Activated T-helper 1 cell treated with anti-CD3 and anti-CD28 coated beads, Interleukin-2, amount 50 U/mL, for 16 hours (primary cell): ENCODE measurements at places on chromosomes 3 and 15.

- DNase-seq = no peak
Measured at GRCh38 chr15:77599357-77599756, 33.4 kb downstream of the LINGO1 start.

DNA sequence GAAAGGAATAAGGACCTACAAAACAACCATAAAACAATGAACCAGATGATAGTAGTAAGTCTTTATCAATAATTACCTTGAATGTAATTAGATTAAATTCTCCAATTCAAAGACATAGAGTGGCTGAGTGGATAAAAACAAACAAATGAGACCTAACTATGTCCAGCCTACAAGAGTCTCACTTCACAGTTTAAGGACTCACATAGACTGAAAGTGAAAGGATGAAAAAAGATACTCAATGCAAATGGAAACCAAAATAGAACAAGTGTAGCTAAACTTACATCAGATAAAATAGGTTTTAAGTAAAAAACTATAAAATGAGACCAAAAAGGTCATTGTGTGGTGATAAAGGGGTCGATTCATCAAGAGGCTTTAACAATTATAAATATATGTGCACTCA lies 21.9 kb upstream of the NR1I2 start:
- DNase-seq = no peak

DNA sequence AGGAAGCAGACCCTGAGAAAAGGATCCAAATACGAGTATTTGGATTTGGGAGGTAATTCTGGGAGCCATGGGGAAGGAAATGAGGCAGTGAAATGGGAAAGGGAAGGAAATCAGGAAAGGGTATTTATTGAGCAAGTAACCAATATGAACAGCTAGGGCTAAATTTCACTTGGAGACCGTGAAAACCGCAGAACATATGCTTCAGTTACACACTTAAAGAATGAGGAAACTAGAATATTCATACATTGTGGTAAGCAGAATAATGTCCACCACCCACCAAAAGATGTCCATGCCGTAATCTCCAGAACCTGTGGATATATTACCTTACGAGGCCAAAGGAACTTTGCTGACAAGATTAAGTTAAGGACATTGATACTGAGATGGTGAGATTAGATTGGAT lies 63.3 kb downstream of the LRRN1 start:
- no peak for DNase-seq

- no peak for DNase-seq
Measured at GRCh38 chr3:15958692-15959433, 161.1 kb upstream of the ANKRD28 start.

- peak; percentile 12 for DNase-seq
Measured at GRCh38 chr15:64009798-64010261, 36.5 kb downstream of the DAPK2 start.

- no peak for DNase-seq
Measured at GRCh38 chr15:28901587-28901980, 15.8 kb downstream of the APBA2 start.

GRCh38 chr15:52529341-52529924 lies 753 bp upstream of the MYO5A start:
- no peak for DNase-seq
